ENCODE measurements at places on chromosomes 7 and 10.

DNA sequence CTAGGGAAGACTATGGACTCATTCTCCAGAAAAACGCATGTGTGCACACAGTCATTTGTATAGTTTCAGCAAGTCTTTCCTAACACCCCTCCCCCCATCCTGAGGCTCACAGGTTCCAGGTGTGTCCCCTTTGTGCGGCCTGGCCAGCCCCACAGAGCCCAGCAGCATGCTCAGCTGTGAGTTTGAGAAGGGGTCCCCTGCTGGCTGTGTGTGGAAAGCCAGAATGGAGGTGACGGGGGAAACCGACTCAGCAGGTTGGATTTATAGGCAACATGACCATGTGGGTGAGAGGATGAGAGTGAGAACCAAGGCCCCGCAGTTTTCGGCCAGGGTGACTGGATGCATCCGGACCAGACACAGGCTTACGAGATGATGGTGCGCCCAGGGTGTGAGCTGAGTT is 9.9 kb downstream of the PTPRE start:
- no peak for DNase-seq

DNA sequence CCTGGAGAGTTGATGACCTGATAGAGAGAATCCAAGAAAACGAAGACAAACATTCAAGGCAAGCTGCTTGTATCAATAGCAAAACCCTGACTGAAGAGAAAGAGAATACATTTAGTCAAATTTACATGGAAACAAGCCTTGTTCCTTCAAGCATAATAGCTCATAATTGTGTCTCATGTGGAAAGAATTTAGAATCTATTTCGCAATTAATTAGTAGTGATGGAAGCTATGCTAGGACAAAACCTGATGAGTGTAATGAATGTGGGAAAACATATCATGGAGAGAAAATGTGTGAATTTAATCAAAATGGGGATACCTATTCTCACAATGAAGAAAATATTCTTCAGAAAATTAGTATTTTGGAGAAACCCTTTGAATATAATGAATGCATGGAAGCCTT is 18.0 kb downstream of the RBAK start:
- DNase-seq = no peak

GRCh38 chr10:131072651-131073468 is 238.7 kb downstream of the TCERG1L start:
- no peak for DNase-seq

- no peak for DNase-seq
Observed at GRCh38 chr7:140677496-140677895, 4.8 kb downstream of the ADCK2 start.
